ENCODE measurements at places on chromosomes 5 and 9.

GRCh38 chr5:173581408-173582215 lies 34.8 kb downstream of the BOD1 start:
- no peak for DNase-seq
- no peaks in the 10 kb centered on the region for H3K4me1 ChIP-seq
- no peak overlapping the region for H3K27ac ChIP-seq
- H3K36me3 ChIP-seq = no peaks in the 10 kb centered on the region

GRCh38 chr5:15850536-15850935 lies 329.1 kb downstream of the MARCHF11 start:
- no peaks in the 10 kb centered on the region for H3K4me1 ChIP-seq
- no peaks in the 10 kb centered on the region for H3K27me3 ChIP-seq
- H3K27ac ChIP-seq = no peak overlapping the region
- H3K4me3 ChIP-seq = no peak overlapping the region

GRCh38 chr5:156528673-156529072 lies 201.7 kb downstream of the SGCD start:
- H3K27me3 ChIP-seq = no peaks in the 10 kb centered on the region
- no peaks in the 10 kb centered on the region for H3K4me1 ChIP-seq
- H3K27ac ChIP-seq = no peak overlapping the region
- no peak overlapping the region for H3K4me3 ChIP-seq

- no peak for DNase-seq
- no peaks in the 10 kb centered on the region for H3K27me3 ChIP-seq
- no peaks in the 10 kb centered on the region for H3K4me1 ChIP-seq
Measured at GRCh38 chr9:87898151-87898550, 15.5 kb downstream of the SPATA31E1 start.

GRCh38 chr9:19965336-19965735 lies 176.5 kb upstream of the SLC24A2 start:
- H3K27me3 ChIP-seq = no peaks in the 10 kb centered on the region
- no peak for DNase-seq
- H3K36me3 ChIP-seq = no peaks in the 10 kb centered on the region
- no peak overlapping the region for H3K4me3 ChIP-seq

DNA sequence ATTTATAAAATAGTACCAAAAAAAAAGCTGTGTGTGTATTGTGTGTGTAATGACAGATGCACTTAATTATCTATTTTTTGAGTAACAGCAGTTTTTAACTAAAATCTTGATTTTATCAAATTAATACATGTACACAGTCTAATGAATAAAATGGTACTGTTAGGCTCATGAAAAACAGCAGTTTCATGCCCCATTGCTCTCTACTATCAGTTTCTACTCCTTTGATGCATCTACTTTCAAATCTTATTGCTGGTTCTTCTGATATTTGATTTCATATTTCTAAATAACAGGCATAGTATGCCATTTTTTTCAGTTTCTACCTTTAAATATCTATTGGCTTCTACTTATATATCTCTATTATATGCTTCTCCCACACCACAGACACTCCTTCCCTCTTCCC lies 117.4 kb downstream of the CCDC171 start:
- H3K4me1 ChIP-seq = no peaks in the 10 kb centered on the region
- no peak overlapping the region for H3K4me3 ChIP-seq
- no peaks in the 10 kb centered on the region for H3K36me3 ChIP-seq
- no peaks in the 10 kb centered on the region for H3K27me3 ChIP-seq
- H3K27ac ChIP-seq = no peak overlapping the region

DNA sequence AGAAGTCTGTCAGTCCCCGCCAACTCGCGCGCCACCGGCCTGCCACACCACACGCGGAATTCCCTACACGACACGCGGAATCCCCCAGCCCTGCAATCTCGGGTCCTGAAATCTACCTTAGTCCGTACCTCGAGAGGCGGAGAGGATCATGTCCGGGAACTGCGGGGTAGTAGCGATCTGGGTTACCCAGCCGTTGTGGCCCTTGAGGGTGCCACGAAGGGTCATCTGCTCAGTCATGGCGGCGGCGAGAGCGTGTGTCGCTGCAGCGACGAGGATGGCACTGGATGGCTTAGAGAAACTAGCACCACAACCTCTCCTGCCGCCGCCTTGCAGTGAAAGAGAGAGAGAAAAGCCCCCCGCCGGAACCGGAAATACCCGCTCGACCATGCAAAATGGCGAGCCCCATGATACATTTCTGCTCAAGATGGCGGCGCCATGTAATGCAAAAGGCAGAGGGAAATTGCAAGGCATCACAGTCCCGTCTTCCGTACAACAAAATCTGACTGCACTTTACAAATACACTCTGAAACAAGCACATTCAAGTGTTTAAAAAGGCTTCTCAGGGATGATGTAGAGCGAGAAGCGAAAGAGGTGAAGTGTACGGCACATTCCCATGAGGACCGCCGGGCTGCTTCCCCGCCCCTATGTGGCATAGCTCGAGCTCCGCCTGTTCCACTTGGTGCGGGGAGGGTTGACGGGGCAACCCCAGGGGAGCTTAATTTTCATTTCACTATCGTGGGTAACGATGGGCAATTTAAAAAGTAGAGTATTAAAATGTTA lies at the start of gene RACK1:
Gene RACK1, minus strand, starts transcription at position 343 of the 780 bp plus-strand sequence. Its CDS starts 106 bp downstream, at position 237.
- no peaks in the 10 kb centered on the region for H3K27me3 ChIP-seq
- H3K36me3 ChIP-seq = peaks cover 19% of the 10 kb centered on the region
- DNase-seq = peak; percentile 94
- H3K27ac ChIP-seq = peak within 1 kb of the TSS; percentile 93

DNA sequence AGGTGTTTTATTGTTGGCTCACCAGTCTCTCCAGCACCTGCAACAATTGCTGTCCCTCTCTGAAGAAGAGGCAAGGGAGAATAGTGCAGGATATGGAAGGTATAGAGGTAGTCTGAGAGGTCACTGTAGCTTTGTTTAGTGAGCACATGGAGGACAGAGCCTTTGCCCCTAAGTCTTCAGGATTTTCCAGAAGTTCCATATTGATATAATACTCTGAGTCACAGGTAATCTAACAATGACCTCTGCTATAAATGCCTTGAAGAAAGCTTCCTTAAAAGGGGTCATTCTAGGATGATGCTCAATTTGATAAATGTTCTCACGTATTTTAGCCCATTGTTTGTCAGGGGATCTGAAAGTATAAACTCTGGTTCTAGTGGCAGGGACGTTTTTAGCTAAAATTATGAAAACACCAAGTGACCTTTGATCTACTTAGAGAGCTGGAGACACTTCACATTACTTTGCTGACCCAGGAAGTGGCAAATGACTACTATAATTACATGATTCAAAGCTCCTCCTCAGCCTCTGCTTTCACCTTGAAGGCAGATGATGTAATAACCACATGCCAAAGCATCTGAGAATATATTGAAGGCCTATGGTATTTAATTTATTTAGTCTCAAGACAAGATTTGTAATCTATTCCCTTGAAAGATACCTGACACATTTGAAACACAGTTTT lies 366.9 kb upstream of the NUDT12 start:
- H3K27ac ChIP-seq = no peak overlapping the region
- H3K4me3 ChIP-seq = no peak overlapping the region
- H3K4me1 ChIP-seq = no peaks in the 10 kb centered on the region
- no peak for DNase-seq
- no peaks in the 10 kb centered on the region for H3K27me3 ChIP-seq

- no peaks in the 10 kb centered on the region for H3K4me1 ChIP-seq
- DNase-seq = no peak
- H3K27ac ChIP-seq = no peak overlapping the region
- H3K27me3 ChIP-seq = no peaks in the 10 kb centered on the region
- H3K4me3 ChIP-seq = no peak overlapping the region
- no peaks in the 10 kb centered on the region for H3K36me3 ChIP-seq
Measured at GRCh38 chr5:166926138-166926537, 1365.3 kb upstream of the WWC1 start.

DNA sequence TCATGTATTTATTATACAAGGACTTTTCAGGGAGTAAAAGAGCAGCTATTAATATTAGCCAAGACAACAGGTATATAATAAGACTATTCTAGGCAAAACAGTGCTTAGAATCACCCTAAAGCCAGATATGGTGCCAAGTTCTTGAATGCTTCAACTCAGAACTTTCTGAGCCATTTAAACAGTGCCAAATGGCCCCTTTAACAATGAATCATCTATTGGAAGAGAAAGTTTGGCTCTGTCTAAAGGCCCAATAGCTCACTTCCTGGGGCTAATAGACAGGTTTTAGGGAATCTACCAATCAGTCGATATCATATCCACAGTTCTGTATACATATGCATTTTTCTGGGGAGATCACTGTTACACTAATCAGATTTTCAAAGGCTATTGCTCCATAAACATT lies 42.9 kb downstream of the ZNF474 start:
- H3K36me3 ChIP-seq = no peaks in the 10 kb centered on the region
- no peaks in the 10 kb centered on the region for H3K27me3 ChIP-seq
- no peak for DNase-seq
- H3K4me3 ChIP-seq = no peak overlapping the region

Measured in kidney (tissue), 22 donors.